ENCODE measurements at places on chromosomes 6 and 20.

DNA sequence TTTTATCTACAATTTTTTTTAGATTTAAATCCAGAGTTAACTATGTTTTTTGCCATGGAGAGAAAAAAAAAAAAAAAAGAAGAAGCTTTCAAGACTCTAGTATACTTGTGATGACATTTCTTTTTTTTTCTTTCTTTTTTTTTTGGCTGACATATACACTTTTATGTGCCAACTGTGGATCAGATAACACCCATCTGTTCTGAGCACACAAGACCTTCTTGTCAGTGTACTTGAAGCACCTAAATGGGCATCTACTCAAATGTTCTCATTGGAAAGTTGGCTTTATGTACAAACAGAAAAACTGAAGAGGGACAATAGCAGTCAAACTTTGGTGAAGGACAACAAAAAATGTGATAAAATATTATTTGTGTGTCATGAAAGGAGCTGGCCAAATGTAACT, 904.5 kb downstream of the GRIK2 start:
- DNase-seq: no peak

- no peak for DNase-seq
Measured at GRCh38 chr6:47043286-47043685, 1.2 kb upstream of the ADGRF1 start.

GRCh38 chr20:13839421-13840092, 54.7 kb downstream of the NDUFAF5 start:
- no peak for DNase-seq

- no peak for DNase-seq
Measured at GRCh38 chr20:4999788-5000187, 1.5 kb downstream of the SLC23A2 start.

- no peak for DNase-seq
Measured at GRCh38 chr6:156016186-156016976, 560.7 kb upstream of the NOX3 start.

- DNase-seq: no peak
Measured at GRCh38 chr6:52053038-52053695, 34.2 kb downstream of the PKHD1 start.

- DNase-seq: no peak
Measured at GRCh38 chr6:109490713-109491112, 7.7 kb upstream of the ZBTB24 start.

DNA sequence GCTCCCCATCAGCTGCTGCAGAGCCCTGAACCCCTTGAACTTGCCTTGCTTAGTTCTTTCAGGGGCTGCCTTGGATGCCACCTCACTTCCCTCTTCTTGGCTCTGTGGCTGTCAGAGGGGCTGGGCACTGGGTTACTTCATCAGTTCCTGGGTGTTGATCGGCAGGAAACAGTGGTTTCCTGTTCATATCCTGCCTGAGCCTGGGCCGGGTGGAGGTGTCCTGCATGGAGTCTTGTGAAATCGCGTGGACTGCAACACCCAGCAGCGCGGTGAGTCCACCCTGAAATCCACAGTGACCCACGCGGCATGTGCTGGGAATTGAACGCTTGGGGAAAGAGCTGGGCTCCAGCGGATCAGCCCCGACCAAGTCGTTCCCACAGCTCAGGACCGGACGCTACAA, 97.5 kb downstream of the CDH26 start:
- DNase-seq: peak; percentile 70

GRCh38 chr6:25641940-25642666, 9.9 kb upstream of the SCGN start:
- no peak for DNase-seq

DNA sequence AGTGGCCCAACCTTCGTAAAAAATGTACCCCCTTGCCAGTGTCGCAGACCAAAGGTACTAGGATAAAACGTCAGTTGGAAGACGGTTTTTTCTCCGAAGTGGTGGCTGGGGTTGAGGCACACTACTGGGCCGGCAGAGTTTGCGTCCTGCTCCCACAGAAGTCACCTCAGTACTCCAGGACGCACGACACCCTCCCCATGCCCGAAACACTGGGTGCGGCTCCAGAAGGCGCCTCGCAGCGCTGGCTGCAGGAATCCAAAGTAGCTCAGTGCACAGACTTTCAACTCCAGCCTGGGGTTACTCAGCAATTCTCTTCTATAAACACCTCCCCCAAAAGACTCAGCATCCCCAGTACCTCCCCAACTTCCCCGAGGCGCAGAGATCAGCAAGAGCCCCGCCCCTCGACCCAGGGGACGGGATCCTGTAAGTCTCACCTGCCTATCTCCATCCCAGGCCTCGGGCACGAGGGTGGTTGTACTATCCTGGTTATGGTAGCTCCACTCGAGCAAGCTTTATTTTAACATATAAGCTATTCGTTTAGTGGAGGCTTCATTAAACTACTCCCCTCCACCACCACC, 88.2 kb downstream of the ZFP64 start:
- no peak for DNase-seq

- DNase-seq: no peak
Measured at GRCh38 chr20:34004227-34004626, 10.5 kb downstream of the RALY start.

DNA sequence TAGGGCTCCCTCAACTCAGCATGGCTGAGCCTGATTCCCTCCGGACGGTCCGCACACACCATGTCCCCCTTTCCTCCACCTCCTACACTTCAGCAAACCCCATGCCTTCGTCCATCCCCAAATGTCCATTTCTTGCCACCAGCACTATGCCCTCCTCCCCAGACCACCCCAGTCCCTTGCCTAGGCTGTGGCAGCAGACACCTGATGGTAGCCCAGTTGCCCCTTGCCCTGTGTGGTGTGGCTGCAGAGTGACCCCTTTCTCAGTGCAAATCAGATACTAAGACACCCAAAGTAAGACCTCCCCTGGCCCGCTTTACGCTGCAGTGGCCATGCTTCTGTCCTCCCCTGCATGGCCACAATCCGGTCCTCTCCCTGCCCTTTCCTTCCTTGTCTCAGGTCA, 34.1 kb upstream of the CD93 start:
- no peak for DNase-seq

DNA sequence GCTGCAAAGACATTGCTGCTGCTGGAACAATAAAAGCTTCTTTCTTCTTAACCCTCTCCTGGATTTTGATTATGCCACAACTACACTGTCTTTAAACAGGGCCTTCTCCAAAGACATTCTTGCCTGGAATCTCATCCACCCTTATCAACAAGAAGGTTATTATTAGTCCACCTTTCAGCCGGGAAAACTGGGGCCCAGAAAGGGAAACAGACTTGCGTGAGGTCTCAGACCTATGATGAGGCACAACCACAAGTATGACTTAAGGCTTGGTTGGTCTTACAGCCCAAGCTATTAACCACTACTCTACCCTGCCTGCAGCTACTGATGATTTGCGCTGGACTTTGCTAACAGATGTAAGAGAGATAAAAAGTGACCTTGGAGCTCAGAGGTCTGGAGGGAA, 62.8 kb upstream of the CTNNBL1 start:
- DNase-seq: no peak

GRCh38 chr6:112831022-112831421, 483.9 kb downstream of the RFPL4B start:
- no peak for DNase-seq

- DNase-seq: no peak
Measured at GRCh38 chr6:1496836-1497760, 107.7 kb downstream of the FOXF2 start.

All from CD4-positive, alpha-beta T cell treated with Interleukin-17A for 1 hour (primary cell).